ENCODE measurements at places on chromosomes 13 and 19. TPM values are rescaled to one million over a fixed set of nuclear protein-coding genes. Genes with fewer than 3 reads are reported as not detected.

The LILRB3 gene
- total RNA-seq = 0.20 TPM

The SPART gene
- 23.0 TPM for total RNA-seq

The IL17D gene
- total RNA-seq = 1.3 TPM

The IGFL2 gene
- 1.3 TPM for total RNA-seq

The LILRB2 gene
- total RNA-seq = 0.05 TPM

The PPM1N gene
- total RNA-seq = 8.1 TPM

The ZNF253 gene
- total RNA-seq = not detected

The SLC25A23 gene
- total RNA-seq = 17.6 TPM

The GJB2 gene
- total RNA-seq = 0.68 TPM

The KLK10 gene
- 0.58 TPM for total RNA-seq

The UBE2S gene
- 418 TPM for total RNA-seq

The AKAP8L gene
- total RNA-seq = 40.3 TPM

The ZNF709 gene
- not detected for total RNA-seq

The SULT2B1 gene
- total RNA-seq = 16.0 TPM

The LSR gene
- 13.2 TPM for total RNA-seq

The C19orf53 gene
- 208 TPM for total RNA-seq
